ENCODE measurements at places on chromosomes 1 and 21. TPM values are rescaled to one million over a fixed set of nuclear protein-coding genes. Genes with fewer than 3 reads are reported as not detected.

Gene PRR9
- total RNA-seq = not detected

DNA sequence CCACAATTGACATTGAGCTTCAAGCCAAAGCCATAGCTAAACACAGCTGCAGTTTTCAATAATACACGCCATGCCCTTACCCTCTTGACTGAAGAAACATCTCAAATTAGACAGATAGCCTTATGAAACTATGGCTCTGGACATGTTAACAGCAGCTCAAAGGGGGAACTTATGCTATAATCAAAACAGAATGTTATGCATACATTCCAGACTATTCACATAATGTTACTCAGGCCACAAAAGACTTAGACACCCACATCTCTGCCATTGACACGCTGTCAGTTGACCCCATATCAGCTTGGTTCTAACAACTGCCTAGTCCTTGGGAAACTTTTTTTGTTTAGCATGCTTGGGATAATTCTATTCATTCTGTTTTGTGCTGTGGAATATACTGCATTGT lies 2.3 kb upstream of the NENF start:
- no peak for DNase-seq

Gene TAL1
- total RNA-seq = 4.0 TPM

DNA sequence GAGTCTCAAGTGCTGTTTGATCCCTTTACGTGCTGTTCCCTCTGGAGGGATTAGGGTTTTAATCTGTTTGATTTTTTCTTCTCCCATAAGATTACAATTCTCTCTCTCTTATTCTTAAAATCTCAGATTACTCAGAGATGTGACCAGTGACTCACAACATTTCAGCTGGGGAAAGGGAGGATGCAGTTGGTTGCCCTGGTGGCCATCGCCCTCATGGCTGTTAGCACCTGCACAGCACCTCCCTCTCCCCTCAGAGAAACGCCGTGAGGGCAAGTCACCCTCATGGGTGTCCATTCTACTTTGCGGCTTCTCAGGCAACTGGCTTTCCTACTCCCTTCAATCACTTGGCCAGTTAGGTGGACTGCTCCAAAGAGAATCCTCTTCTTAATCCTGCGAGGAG lies 42.4 kb upstream of the KCNA3 start:
- DNase-seq = no peak

Gene RUNX1
- 27.4 TPM for total RNA-seq
